ENCODE measurements at places on chromosomes 4 and X.

GRCh38 chr4:74426101-74426500 lies 18.8 kb upstream of the AREG start:
- DNase-seq = no peak

DNA sequence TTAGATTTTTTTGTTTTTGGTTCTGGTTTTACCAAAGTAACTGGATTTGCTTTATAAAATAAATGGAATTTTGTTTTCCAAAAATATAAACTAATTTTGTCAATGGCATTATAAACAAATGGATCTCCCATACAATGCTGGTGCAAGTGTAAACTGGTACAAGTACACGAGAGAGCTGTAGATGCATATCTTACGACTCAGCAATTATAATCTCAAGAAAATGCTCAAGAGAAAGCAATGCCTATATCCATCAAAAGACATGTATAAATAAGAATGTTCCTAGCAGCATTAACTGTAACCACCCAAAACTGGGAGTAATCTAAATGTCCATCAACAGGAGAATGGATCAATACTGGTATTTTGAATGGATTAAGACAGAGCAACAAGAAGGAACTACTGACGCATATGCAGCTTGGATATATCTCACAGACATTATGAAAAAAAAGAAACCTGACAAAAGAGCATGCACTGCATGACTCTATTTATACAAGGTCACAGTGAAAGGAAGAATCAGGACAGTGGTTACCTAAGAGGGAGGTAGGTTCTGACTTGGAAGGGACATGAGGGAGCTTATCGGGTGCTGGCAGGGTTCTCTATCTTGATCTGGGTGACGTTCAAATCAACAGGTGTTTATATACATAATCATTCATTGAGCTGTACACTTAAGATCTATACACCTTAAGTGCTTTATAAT lies 9.5 kb downstream of the ADH5 start:
- DNase-seq = no peak

DNA sequence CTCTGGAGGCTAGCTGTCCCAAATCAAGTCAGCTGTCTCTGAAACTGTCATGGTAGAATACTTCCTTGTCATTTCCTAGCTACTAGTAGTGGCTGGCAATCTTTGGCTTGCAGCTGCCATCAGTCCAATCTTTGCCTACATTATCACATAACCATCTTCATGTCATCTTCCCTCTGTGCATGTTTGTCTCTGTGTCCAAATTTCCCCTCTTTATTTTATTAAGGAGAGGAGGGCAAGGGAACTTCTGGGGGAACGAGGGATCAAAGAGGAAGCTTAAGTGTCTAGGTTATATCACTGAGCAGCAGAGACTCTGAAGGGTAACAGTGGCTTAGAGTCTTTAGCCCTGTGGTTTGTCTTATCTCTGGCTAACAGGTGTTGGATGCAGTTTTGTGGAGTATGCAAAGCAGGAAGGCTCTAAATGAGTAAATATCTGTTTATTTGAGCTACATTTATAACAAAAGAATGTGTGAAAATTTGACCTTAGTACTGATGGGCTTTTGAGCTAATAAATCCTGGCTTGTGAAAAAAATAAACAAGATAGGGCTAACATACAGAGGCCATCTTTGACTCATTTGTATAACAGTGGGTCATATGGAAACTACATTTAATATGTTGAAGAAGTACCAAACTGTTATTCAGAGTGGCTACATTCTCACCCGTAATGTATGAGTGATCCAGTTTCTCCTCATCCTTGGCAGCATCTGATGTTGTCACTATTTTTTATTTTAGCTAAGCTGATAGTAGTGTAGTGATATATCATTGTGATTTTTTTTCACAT lies 49.4 kb upstream of the ENOX2 start:
- no peak for DNase-seq

DNA sequence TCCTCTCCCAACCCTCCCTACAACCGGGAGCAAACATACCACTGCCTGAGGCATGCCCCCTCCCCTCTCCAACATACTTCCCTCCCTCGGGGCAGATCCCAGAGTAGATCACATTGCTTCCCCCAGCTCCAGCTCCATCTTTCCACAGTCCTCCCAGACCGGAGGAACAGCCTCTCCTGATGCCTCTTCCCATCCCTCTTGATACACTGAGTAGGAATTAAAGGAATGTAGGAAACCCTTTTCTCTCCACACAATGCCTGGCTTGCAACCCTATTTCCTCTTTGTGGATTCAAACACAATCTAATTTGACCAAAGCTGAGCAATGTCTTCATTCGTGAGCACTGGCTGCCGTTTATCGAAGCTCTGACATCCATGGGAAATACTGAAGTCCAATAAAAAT lies 339.8 kb downstream of the BCOR start:
- DNase-seq = no peak

DNA sequence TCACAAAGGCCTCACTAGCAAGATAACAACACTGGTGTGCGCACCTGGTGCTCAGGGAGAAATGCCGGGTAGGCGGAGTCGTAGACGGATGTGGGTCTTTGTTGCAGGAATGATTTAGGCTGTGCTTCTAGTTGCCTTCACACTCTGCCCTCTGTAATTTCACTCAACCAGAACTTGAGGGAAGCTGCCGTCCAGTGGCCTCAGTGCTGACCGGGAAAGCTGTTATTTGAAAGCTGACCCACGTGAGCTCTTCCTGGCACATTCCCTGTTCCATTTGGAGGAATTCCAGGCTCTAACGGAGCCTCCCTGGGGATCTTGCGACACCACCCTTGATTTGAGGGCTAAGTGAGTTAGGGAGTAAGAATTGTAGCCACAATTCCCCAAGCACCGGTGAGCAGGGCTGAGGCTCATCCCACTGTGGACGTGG lies 15.9 kb downstream of the SH3TC1 start:
- peak; percentile 89 for DNase-seq

DNA sequence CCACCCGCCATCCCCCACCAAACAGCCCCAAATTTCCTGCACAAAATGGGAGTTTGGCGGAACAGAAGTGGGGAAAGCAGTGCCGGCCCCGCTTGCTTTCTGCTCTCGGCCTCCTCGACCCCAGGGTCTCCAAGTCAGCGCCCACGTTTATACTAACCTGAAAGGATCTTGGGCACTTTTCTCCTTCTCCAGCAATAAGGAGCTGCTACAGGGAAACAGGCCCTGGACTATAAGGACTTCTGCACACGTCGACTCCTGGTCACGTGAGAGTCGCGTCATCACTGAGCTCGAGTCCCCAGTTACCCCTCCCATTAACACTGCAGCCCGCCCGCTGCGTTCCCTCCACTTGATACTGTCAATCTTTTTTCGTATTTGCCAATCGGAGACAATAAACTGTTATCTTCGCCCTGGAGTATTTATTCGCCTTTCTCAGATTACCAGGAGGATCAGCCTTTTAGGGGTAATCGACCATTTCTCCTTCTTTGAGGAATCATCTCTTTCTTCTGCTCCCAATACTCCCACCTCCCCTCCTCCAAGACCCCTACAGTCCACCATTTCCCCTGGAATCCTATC lies at the start of gene TCEAL8:
Gene TCEAL8, minus strand, starts transcription at position 235 of the 573 bp plus-strand sequence. CDS start 1,176 bp downstream, outside the sequence.
- DNase-seq = peak; percentile 67

GRCh38 chr4:155795991-155796390 lies 37.2 kb downstream of the GUCY1B1 start:
- peak; percentile 13 for DNase-seq

DNA sequence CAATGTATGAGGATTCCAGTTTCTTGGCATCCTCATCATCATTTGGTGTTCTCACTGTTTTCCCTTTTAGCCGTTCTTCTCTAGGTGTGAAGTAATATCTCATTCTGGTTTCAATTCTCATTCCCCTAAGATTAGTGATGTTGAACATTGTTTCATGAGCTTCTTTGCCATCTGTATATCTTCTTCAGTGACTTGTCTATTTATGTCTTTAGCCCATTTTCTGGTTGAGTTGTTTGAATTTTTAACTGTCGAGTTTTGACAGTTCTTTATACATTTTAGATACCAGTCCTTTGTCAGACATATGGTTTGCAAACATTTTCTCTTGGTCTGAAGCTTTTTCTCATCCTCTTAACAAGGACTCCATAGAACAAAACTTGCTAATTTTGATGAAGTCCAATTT lies 101.1 kb downstream of the NHSL2 start:
- no peak for DNase-seq

GRCh38 chr4:81688085-81688484 lies 216.4 kb upstream of the RASGEF1B start:
- DNase-seq = no peak

DNA sequence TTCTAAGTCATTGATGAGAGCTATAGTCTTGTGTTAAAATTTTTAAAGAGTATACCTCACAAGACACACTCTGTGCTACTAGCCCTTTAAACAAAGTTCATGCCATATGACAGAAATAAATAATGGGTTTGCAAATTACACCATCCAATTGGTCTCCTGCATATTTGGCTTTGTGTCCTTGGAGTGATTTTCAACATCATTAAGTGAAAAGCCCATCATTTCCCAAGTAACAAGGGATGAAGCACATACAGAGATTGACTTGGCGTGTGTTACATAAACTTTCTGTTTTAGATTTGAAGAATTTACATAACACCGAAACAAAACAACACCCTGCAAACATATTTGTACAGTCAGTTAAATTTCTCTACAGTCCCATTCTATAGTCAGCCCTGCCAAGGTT lies 216.9 kb upstream of the NEIL3 start:
- DNase-seq = no peak

DNA sequence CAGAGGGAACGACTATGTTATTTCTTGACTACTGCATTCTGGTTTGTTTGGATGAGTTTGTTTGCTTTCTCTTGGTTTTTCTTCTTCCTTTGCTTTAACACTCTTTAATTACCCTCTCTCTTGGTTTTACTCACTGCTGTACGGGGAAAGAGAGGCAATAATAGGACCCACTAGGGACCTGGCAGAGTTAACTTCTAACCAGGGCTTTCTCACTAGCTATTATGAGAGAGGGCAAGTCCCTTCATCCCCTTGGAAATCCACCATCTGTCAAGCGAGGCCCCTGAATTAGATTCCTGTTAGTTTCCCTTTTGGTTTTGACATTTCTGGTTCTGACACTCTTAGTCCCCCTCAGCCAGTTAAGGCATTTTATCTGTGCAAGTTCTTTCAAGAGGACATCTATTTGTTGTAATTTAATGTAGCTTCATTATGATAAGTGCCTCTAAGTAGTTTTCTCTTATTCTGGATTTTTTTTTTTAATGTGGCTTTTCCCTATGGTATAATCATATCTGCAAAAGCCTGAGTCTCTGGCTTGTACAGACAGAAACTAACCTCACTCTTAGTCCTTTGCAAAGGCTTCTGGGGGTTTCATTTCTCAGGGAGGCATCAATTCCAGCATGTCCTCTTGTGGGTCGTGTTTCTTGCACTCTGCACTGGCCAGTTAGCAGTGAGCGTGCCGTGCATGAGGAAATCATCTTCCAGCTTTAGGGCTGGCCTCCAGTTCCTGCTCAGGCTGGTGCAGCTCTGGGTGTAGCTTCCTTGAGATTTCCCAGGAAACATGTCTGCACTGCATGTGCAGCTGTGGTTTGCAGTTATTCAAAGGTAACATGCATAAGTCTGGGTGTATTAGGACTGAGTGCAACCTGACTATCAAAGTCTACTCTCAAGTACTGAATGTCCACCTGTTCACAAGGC lies 221.3 kb downstream of the STIM2 start:
- DNase-seq = no peak

GRCh38 chrX:106000203-106000602 lies 38.3 kb downstream of the SERPINA7 start:
- no peak for DNase-seq

GRCh38 chr4:112001041-112001440 lies 144.2 kb upstream of the FAM241A start:
- DNase-seq = no peak

- DNase-seq = no peak
Measured at GRCh38 chrX:49978176-49978575, 55.8 kb downstream of the CLCN5 start.

GRCh38 chrX:6460893-6461490 lies 73.9 kb downstream of the VCX3A start:
- no peak for DNase-seq

DNA sequence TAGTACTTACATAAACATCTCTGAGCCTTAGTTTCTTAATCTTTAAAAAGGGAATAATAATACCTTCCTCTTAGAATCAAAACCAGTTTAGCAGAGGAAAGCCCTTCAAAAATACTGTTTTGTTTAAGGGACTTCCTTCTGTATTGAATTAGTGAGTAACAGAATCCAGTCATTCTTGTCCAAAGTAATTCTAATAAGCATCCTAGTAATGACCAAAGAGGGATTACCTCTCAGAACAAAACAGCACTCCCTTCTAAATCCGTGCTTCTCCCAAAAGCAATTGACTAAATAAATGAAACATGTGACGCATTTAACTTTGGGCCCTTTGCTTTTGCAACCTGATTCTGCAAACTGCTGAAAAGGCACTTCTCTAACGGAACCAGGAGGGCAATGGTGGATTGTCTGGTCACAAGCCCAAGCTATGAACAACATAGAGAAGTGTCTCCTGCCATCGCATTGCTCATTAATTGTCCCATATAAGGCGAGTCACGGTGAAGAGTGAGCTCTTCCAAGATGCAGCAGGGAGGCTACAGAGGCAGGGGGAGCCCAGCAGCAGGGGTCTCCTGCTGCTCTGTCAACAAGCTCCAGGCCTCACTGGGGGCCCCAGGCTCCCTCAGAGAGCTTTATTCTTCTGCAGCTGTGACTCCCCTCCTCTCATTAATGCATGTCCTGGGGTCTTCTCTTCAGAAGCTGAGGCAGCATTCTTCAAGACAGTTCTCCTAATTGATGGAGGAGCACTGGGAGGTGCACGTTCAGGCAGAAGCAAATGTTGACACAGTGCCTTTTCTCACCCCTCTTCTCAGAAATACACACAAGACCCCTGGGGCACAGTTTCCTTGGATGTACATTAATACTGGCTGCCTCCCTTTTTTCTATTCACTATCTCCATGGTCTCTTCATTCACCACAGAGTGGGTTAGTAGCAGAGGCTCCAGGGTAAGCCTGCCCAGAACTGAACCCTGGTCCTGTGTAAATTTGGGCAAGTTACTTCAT lies 419.6 kb upstream of the RASGEF1B start:
- DNase-seq = no peak

DNA sequence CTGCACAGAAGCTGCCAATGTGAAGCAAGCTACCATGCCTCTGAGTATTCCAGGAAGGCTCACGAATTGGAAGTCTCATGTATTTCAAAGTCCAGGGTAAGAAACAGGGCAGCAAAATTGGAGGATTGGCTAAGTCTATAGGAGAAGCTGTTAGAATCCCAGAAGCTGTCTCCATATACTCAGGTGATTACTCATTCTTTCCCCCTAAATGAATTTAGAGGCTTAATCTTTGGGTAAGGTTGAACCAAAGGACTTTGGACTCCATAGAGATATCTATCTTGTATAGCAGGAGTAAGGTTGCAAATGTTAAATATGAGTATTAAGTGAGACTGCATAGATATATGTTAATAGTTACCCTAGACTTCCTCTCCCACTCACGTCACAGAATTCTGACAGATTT lies 36.3 kb downstream of the STBD1 start:
- DNase-seq = no peak

GRCh38 chrX:1589356-1590130 lies 1.9 kb upstream of the AKAP17A start:
- no peak for DNase-seq
